ENCODE measurements at places on chromosomes 2 and 18.

GRCh38 chr2:121721926-121722325, 14.7 kb downstream of the NIFK start:
- no peak for DNase-seq

GRCh38 chr18:21004726-21005125, 106.9 kb downstream of the ROCK1 start:
- DNase-seq: no peak

DNA sequence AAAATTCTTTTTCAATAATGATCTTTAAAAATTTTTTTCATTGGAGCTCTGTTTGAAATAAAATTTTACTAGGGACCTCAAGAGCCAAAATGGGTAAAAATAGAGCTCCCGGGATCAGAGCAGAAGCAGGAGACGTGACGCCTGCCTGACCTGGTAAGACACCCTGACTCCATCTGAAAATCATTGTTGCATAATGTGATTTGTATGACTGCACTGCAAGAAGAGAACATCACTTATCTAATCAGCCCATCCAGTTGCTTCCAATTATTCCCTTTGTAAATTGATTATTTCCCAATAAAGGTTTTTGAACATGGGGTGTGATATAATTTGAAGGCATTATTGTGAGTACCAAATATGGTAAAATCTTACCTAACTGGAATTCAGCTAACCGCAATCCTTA, 17.1 kb upstream of the TAF1B start:
- no peak for DNase-seq

GRCh38 chr2:14936426-14936825, 303.9 kb downstream of the LRATD1 start:
- DNase-seq: no peak

GRCh38 chr2:59096973-59097372, 855.8 kb upstream of the FANCL start:
- no peak for DNase-seq

- DNase-seq: no peak
Observed at GRCh38 chr18:45161850-45162249, 453.4 kb upstream of the SLC14A2 start.

DNA sequence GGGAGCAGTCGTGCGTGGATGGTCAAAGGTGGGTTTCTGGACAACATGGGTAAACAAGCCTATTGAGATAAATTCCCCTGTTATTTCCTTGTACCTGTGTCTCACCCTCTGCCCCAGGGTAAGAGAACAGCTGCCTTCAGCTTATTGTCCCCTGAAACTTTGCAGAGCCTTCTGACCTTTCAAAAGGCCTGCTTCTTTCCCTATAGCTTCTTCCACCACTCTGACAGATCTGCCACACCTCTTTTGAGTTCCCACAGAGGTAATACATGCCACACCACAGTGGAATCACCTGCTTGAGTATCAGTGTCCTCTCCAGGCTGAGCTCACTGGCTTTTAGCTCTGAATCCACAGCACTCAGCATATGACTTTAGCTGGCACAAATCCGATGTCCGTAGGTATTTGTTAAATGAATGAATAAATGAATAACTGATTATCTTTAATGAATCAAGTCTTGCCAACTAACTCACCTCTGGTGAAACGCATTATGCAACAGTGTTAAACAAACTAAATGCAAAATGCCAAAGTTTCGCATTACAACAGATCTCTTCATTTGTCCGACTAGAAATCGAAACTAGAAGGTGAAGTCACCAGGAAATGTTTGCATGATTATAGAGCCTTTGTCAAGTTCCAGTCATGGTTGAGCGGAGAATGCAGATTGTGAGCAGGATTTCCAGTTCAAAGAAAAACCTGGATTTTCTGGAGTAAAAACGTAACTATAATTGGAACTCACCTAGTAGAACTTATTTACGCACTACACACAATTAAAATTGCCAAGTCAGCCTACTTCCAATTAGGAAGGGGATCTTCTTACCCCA, 16.4 kb downstream of the DYNAP start:
- DNase-seq: no peak

DNA sequence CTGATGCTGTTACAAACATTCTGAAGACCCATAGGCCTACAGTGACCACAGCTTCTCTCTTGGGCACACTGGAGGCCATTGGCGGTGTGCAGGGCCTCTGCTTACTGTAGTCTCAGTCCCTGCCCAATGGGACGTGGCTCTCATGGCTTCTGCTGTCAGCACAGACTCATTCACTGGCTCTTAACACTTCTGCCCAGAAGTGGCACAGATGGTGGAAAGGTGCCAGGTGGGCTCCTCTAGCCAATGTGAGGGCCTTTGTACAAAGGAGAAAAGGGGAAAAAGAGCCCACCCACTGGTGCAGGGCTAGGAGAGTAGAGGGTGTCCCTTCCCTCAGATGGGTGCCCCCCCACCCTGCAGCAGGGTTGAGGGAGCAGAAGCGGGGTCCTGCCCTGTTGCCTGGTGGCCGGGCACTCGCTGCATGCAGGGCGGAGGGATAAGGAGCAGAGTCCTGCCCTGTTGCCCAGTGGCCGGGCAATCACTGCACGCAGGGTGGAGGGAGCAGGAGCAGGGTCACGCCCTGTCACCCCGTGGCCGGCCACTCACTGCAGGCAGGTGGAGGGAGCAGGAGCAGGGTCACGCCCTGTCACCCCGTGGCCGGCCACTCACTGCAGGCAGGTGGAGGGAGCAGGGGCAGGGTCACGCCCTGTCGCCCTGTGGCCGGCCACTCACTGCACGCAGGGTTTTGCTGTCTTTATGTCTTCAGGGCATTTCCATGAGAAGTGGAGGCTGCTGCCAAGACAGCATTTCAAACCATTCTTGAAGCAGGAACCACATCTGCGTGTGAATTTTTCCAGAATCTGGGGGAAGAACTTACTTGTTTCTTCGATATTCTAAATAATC, 20.0 kb downstream of the LRRFIP1 start:
- DNase-seq: no peak

- no peak for DNase-seq
Observed at GRCh38 chr2:109351164-109351756, 222.3 kb downstream of the SH3RF3 start.

DNA sequence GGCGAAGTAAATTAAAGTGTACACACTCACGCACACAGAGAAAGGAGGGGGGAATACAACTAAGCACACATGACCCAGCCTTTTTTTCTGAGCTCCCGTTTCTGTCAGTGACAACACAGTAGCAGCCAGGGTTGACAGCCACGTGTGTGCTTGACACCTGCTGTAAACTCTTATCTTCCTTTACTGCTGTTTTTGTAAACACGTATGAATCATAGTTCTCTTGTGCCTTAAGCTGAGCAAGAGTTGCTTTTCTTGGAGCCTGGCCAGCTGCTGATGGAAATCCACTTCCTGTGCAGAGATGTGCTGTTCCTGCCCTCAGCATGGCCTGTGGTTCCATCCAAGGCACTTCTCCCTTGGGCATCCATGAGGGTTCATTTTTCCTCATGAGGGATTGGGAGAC, 561.9 kb downstream of the GALR1 start:
- DNase-seq: no peak

GRCh38 chr2:240478346-240479110, 43.1 kb downstream of the GPC1 start:
- no peak for DNase-seq

- no peak for DNase-seq
Observed at GRCh38 chr18:74524097-74524496, 10.2 kb upstream of the CNDP1 start.

- no peak for DNase-seq
Observed at GRCh38 chr2:170943041-170943440, 14.0 kb downstream of the GORASP2 start.

DNA sequence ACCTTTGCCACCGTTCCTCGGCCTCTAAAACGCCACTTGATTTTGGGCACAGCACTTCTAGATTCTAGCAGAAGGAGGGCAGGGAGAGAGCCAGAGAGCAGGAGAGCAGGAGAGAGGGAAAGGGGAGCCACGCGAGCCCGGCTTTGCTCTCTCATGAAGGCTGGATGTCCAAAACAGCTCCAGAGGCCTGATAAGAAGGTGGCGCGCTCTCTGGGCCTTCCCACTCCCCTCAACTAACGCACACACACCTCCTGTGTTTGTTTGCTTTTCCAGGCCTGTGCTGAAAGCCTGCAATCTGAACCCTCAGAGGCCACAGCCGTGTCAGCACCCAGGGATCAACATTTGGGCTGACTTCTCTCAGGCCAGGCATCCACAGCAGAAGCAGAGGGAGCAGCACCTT, 184.8 kb upstream of the SOX11 start:
- DNase-seq: no peak

- no peak for DNase-seq
Observed at GRCh38 chr2:8598295-8599165, 83.3 kb upstream of the ID2 start.
